Fibroblast of skin of left biceps (primary cell): ENCODE measurements at places on chromosomes 3 and 15.

- no peak for DNase-seq
These were observed 83.7 kb upstream of the THBS1 start for GRCh38 chr15:39497016-39497758.

GRCh38 chr3:53490459-53490968 is 3.9 kb upstream of the CACNA1D start:
- no peak for DNase-seq

GRCh38 chr15:88563638-88564037 is 17.2 kb upstream of the DET1 start:
- DNase-seq = no peak

GRCh38 chr3:126932188-126932931 is 50.6 kb upstream of the PLXNA1 start:
- DNase-seq = no peak

DNA sequence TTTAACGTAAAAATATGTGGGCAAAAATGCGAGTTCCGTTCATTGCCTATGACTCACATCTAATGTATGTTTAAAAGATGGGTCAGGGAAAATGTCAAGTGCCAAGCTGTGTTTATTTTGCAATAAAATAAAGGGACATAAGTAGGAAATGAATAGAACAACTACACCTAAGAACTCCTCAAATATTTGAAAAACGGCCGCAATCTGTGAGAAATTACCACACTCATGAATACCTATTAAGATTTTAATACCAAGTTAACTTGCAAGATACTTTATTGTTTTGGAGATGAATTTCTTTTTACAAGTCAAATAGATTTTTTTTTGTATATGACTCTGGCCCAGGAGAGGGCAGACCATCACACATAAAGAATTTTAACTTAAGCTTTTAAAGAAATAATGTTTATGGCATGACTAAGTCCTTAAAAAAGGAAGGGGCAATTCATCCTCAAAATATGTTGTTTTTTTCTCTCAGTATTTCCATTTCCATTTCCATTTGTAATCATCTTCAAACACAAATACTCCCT is 152.7 kb downstream of the SUCNR1 start:
- peak; percentile 57 for DNase-seq

- no peak for DNase-seq
These were observed 688.6 kb downstream of the DIPK2A start for GRCh38 chr3:144660186-144660585.

DNA sequence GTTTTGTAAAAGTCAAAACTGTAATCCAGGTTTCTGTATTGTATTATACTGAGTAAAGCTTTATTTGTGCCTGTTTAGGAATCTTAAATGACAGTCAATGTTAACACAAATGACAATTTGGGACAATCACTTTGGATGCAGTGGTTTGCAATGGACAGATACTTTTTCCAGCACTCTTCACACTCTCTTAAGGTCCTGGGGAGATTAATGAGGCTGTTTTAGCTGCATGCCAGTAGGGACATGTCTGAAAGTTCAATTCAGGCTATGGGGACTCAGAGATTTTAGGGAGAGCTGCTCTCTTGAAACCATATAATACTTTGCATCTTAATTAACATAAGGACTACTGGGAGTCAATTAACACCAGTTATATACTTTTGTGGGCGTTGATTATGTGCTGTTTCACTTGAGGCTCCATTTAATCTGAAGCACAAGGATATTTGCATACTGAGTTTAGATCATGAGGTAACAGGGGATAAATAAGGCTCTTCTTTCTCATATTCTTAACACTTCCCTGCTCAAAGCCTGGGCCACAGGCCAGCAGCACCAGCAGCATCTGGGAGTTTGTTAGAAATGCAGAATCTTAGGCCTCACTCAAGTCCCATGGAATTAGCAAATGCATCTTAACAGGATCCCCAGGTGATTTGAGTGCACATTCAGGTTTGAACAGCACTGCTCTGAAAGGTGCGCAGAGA is 972.8 kb downstream of the PLOD2 start:
- no peak for DNase-seq

- no peak for DNase-seq
These were observed 73.1 kb upstream of the PRTG start for GRCh38 chr15:55816017-55816416.

- peak; percentile 15 for DNase-seq
These were observed at the start of gene FBXL2 for GRCh38 chr3:33277193-33277882. TSS of gene FBXL2 (plus strand) at chr3:33277442. CDS start at chr3:33277513, 71 bp downstream.

DNA sequence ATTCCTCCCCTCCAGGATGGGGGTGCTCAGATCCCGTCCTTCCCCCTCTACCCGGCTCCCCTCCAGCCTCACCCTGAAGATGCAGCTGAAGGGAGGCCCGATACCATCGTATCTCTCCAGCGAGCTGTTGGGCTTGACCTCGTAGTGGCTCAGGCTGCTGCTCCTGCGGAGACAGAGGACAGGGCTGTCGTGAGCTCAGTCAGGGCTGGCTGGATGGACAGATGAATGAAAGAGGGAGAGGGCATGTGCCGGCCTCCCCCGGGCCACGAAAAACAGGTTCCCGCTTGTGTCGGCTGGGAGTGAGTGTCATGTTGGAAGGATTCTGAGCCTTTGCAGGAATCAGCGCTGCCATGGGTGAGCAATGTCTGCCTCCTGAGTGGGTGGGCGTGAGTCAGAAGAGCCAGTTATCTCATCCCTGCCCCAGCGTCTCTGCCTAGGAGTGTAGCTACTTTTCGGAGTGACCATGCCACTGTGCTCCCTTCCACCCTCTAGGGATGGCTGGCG is 35.2 kb downstream of the FEM1B start:
- no peak for DNase-seq

DNA sequence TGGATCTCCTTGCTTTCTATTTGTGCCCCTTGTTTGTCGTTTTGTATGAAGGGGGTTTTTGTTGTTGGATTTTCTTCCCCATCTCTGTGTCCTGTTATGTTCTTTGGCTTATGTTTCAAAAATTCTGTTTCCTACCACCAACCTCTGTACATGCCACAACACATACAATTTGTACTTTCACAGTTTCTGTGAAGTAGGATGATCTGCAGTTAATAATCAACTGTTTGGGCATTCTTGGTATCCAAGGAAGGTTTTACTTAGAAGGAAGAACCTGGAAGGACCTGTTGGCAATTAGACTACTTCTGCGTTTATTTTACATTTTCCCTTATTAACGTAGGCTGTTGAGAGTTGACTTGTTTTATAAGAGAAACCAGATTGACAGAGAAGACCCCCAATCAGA is 8.3 kb downstream of the SETD5 start:
- DNase-seq = no peak

DNA sequence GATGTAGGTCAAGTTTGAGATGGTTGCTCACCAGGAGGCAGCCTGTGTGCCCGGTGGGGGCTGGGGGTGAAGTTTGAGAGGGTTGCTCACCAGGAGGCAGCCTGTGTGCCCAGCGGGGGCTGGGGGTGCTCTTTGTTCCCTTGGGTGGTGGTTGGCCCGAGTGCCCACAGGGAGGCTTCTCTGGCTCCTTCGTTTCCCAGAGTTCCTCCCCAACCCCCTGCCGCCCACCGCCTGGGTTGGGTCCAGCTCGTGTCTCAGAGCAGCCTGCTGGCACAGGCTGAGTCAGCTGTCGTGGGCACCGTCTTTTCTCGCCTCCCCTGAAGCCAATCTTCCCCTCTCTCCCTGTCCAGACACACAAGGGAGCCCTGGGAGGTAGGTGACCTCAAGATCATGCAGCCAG is 3.1 kb downstream of the APBA2 start:
- no peak for DNase-seq

DNA sequence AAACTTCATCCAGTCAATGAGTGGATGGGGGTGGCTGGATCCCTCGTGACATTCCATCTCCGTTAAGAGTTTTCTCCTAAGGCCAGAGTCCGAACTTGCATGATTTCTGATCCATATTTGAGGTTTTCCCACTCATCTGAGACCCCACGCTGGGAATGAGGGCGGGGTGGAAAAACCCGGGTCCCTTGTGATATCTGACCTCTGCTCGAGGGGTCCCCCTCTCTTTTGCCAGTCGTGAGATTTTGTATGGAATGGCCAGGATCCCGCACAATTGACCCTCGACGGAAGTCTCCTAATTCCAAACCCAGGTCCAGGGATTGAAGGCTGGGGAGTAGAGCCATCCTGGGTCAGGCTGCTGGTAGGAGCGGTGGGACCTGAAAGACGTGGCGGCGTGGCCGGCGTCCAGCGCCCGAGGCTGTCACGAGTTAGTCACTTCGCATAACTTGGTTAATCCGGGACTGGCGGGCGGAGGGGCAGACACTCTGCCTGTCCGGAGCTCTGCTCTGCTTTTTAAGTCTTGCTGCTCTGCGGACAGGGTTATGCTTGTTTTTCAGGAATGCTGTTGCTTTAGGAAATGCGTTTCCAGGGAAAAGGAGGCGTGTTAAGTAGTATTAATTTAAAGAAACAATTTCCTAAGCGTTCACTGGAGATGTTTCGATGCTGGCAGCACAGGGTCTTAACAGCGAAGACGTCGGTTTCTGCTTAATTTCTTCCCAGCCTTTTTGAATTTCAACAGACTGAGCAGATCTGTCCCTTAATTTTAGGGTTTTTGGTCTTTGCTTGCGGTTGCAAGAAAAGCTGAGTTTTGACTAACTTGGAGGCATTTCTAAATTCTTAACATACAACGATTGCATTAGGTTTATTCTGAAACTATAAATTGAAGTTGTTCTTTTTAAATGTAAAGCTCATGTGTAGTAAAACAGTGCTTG is 69.7 kb upstream of the LRRFIP2 start:
- no peak for DNase-seq

DNA sequence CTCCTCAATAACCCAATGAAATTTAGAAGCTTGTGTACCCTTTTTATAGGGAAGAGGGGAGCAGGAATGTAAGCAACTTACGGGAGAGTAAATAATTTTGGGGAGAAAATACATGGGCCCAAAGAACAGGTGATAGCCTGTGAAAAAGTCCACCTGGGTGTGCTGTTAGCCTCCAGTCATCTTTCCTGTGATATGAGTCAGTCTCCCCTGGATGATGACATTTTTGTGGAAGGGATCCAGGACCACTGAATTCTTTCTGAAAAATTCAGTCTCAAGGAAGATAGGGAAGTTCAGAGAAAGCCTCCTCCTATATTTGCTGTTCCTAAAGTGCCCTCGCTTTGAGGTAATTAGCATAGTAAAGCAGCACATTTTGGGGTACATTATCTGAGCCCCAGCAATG is 149.8 kb downstream of the SQOR start:
- DNase-seq = no peak

DNA sequence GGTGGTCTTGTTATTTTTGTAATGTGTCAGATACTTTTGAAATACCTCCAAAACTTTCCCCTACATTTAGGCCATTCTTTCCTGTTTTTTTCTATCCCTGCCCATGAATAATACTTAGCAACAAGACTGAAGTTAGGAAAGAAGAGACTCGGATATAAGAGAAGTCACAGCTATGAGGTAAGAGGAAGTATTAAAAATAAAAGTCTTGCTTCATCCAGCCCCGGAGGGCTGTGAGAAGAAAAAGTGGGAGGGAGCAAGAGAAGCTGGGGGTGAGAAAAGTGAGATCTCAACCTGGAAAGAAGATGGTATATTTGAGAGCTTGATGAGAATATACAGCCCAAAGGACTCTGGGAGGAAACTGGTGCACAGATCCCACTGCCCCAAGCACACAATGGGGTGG is 213.5 kb upstream of the CDIN1 start:
- no peak for DNase-seq

GRCh38 chr15:43985976-43986680 is 159.3 kb downstream of the WDR76 start:
- no peak for DNase-seq

- no peak for DNase-seq
These were observed 18.1 kb upstream of the SLC27A2 start for GRCh38 chr15:50163719-50164410.

DNA sequence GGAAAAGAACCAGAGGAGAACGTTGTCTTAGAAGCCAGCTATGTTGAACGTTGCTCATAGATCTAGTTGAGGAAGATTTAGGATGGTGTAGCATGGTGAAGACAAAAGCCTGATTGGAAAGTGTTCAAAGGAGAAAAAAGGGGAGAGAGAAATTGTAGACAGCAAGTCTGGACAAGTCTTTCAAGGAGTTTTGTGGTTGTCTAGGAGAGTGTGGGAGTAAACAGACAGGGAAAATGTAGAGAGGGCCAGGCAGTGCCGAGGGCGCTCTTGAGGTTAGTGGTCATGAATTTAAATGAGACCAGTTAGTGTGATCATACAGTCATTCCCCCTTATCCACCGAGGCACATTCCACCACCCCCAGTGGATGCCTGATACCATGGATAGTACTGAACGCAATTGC is 167.5 kb upstream of the IL12A start:
- DNase-seq = no peak

GRCh38 chr3:171736556-171736955 is 73.7 kb downstream of the PLD1 start:
- no peak for DNase-seq

DNA sequence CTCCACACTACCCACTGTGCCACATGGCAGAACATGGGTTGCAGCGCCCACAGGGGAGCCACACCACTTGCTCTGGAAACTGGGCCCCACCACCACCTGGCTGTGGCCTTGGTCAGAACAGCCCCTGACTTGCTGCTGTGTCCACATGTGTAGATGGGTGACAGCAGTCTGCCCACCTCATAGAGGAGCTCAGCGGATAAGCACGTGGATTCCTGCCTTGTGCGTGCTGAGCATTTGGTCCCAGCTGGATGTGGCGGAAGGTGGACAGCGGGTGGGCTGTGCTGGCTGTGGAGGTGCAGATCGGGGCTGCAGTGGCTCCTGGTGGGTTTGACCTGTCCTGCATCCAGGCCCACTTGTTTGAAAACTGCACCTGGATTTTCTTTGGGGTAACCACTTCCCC is 6.0 kb upstream of the PLXNA1 start:
- DNase-seq = no peak

- DNase-seq = no peak
These were observed 23.7 kb downstream of the NEK10 start for GRCh38 chr3:27345493-27345892.

GRCh38 chr3:156489462-156489911 is 65.4 kb downstream of the SSR3 start:
- no peak for DNase-seq

GRCh38 chr3:160480931-160481330 is 31.3 kb upstream of the TRIM59 start:
- DNase-seq = no peak

DNA sequence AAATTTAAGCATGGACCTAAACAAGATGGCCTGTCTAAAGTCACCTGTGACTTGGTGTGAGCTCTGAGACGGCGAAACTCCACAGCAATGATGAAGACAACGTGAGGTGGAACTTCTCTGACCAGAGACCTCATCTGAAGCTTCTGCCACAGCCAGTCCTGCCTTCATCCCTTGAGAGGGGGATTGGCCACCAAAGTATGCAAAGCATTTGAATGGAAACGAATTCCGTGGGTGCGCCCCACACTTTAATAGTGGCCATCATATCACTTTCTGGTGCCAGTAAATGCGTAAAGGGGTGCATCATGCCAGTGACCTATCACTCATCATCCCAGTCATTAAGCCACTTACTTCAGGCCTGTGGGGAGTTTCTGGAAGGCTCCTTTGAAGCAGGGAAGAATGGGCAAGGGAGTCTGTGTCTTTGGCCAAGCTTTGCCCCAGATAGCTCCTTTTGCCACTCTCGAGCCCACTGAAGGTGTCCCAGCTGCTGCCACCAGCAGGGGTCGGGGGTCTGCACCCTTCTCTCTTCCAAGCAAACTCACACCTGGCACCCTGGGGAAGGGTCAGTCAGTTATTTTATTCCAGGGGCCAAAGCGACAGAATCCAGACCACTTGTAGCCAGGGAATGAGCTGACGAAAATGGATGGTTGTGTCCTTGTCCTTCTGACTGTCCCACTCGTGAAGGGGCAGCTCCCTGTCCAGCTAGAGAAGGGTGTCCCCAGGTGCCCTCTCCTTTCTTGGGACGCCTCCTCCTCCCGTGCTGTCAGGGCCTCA is 17.7 kb downstream of the MUC20 start:
- DNase-seq = no peak

- DNase-seq = peak; percentile 29
These were observed 163.2 kb downstream of the B3GALNT1 start for GRCh38 chr3:160941885-160942494.
